ENCODE measurements at places on chromosomes 1 and 21.
A peak's percentile ranks its signal among the peaks of the same experiment; 100 is the strongest.

- no peak for DNase-seq
Measured at GRCh38 chr1:239879321-239880170, 212.1 kb upstream of the FMN2 start.

- no peak for DNase-seq
Measured at GRCh38 chr1:94686882-94687281, 133.3 kb upstream of the SLC44A3 start.

DNA sequence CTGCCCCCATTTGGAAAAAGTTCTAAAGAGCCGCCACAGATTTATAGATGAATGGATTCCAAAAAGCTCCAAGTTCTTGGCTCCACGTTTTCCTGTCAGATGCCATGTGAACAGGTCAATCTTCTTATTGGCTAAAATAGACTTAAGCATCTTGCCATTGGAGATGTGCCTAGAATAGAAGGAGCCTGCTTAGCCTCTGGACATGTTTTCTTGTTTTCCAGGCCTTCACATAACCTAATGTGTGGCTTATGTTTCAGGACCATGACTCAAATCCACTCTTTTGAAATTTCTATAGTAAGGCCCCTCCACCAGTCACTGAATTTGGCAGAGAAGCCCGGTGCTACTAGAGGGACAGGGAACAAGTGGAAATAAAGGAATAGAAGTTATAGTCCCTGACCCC lies 31.5 kb downstream of the PHC2 start:
- no peak for DNase-seq

DNA sequence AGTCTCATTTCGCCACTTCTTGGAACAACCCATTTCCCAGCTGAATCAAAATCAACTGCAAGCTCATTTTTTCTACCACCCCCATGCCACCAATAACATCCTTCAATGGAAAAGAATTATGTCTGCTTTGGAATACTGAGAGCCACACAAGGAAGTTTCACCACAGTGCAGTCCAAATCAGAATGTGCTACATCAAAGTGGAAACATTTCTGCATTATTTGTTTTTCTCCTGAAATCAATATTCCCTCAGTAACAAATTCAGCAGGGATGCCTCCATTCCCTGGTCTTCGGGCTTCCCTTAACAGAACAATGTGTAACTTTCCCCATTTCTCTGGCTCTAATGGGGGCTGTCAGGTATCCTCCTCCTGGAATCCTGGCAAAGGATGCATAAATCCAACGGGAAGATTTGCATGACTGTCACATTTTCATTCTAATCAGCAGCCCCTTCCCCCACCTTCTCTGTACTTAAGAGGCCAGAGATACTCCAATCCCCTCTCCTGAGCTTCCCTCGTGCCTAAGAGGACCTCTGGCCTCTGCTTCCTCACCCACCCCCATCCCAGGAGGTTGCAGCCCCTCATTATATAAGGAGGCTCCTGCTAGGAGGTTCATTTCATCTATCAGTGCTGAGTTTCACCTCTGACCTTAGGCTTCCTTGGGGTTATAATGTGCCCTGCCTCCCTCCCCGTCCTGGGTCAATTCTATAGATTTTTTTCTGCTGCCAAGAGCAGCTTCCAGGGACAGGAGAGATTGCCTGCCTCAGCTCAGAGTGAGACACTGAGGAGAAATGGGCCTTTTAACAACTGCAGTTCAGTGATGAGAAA lies 201.1 kb downstream of the OMA1 start:
- no peak for DNase-seq

DNA sequence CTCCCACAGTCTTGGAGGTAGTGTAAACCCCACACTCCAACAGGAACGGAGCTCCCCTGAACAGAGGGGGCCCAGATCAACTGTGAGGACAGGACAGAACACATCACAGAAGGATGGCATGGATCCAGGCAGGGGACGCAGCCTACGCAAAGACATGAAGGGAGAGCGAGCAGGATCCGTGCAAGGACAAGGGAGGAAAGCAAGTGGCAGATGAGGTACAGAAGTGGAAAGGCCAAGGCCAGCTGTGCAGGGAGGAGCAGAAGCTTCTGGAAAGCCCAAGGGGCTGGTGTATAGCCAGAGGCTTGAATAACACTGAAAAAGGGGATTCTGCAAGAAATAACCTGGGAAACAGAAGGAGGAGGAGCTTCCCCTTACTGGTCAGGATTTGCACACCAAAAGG lies 81.2 kb downstream of the SIPA1L2 start:
- no peak for DNase-seq

- no peak for DNase-seq
Measured at GRCh38 chr1:6578624-6579373, 995 bp upstream of the ZBTB48 start.

DNA sequence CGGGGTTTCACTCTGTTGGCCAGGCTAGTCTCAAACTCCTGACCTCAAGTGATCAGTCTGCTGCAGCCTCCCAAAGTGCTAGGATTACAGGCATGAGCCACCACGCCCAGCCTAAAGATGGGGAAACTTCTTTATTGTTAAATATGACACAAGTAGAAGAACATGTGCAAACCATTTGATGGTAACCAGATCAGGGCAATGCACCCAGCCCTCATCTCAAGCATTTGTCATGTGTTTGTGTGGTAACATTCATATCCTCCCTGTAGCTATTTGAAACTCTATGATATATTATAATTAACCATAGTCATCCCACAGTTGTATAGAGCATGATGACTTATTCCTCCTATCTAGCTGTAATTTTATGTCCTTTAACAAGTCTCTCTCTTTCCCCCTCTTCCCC lies 119.5 kb upstream of the TMPRSS2 start:
- DNase-seq, result no peak

- DNase-seq, result no peak
Measured at GRCh38 chr1:186618401-186619170, 61.6 kb downstream of the PTGS2 start.

DNA sequence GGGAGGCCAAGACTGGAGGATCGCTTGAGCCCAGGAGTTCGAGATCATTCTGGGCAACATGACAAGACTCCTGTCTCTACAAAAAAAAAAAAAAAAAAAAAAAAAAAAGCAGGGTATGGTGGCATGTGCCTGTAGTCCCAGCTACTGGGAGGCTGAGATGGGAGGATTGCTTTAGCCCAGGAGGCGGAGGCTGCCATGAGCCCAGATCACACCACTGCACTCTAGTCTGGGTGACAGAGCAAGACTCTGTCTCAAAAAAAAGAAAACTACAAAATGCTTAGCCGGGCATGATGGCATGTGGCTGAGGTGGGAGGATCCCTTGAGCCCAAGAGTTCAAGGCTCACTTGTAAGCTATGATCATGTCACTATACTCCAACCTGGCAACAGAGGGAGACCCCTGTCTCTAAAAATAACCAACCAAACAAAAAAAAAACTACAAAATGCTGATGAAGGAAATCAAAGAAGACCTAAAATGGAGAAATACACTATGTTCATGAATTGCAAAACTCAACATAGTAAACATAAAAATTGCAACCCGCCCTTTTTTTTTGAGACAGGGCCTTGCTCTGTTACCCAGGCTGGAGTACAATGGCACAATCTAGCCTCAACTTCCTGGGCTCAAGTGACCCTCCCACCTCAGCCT lies 20.4 kb downstream of the SHISAL2A start:
- no peak for DNase-seq

GRCh38 chr1:90671251-90671650 lies 45.9 kb downstream of the BARHL2 start:
- no peak for DNase-seq

- peak; percentile 82 for DNase-seq
Measured at GRCh38 chr1:211260141-211261107, 1.3 kb downstream of the RCOR3 start.

GRCh38 chr1:21355956-21356355 lies 65.7 kb upstream of the ECE1 start:
- DNase-seq, result no peak

GRCh38 chr1:245311887-245312536 lies 157.2 kb downstream of the KIF26B start:
- DNase-seq, result no peak

GRCh38 chr1:201999625-202000238 lies 10.7 kb upstream of the ELF3 start:
- DNase-seq, result peak; percentile 72

- peak; percentile 45 for DNase-seq
Measured at GRCh38 chr1:109917768-109918606, 7.3 kb downstream of the CSF1 start.

GRCh38 chr1:242524571-242525359 lies at the start of gene PLD5:
TSS of gene PLD5 (minus strand) at chr1:242524697.
- DNase-seq, result no peak

GRCh38 chr1:28171246-28171645 lies 5.2 kb downstream of the PTAFR start:
- no peak for DNase-seq

DNA sequence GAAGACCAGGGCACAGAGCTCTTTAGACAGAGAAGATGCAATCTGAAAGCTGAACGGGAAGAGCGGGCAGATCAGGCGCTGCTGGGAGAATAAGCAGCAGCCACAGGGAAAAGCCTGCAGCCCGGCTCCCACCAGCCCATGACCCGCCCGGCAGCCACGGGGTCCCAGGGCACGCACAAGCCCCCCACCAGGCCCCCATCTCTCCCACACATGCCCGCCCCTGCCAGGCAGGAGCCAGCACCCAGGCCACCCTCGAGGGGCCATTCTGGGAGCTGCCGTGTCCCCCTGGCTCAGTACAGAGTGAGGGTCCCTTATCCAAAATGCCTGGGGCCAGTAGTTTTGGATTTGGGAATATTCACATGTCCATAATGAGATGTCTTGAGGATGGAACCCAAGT lies 16.3 kb downstream of the SLC19A1 start:
- DNase-seq, result no peak

- no peak for DNase-seq
Measured at GRCh38 chr1:241942738-241943137, 14.8 kb upstream of the BECN2 start.

DNA sequence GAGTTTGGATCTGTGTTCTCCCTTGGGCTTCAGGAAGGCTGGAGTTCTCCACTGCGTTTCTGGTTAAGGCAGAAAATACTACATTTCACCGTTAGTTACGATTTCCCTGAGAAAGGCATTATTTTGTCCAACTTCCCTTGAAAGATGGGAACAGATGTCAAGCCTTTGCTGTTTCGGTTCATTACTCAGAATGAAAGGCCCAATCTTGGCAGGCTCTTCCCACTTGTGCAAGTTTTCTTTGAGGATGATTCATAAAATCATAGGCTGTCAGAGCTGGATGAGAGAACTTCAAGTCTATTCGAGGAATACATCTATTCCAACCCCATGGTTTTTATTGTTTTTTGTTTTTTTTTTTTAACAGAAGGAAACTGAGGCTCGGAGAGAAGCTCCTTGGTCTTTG lies 205.2 kb downstream of the GRIK3 start:
- no peak for DNase-seq

DNA sequence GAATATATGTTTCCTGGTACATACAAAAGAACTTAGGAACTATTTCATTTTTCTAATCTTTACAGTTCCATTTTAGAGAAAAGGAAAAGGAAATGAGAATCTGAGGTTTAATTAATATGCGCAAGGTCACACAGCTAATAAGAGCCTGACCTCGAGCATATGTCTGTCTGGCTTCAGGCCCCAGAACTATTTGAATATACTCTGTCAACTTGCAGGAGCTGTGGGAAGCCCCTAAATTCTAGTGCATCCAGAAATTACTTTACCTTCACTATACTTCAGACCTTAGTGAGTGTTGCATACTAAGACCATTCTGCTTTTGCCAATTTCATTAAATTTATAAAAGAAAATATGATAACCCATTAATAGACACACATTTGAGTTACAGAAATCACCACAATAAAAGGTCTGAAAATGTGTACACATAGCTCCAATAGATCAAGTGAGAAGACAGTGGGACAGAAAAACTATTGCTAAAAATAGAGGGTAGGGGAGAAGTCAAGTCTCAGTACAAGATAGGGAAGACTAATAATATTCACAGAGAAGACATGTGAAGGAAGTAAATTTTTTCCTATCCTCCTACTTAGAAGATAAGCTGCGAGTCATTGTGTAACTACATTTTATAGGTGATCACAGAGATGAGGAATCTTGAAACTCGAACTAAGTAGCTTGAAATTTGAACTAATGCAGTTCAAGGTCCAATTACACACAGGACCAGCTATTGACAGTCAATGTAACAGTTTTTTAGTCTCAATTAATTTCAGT lies 3.8 kb downstream of the RGS13 start:
- peak; percentile 3 for DNase-seq

DNA sequence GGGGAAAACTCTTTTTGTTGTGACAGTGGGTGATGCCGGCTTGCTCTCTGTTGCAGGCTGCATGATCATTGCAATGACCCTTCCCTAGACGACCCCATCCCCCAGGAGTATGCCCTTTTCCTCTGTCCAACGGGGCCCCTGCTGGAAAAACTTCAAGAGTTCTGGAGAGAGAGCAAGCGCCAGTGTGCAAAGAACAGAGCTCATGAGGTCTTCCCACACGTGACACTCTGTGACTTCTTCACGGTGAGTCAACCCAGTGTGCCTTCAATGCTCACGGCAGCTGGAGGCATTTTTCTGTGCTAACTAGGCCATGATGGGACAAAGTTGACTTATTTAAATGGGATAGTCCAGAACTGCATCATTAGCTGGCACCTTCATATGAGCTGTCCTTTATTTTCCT lies 5.7 kb downstream of the UBASH3A start:
- DNase-seq, result no peak

DNA sequence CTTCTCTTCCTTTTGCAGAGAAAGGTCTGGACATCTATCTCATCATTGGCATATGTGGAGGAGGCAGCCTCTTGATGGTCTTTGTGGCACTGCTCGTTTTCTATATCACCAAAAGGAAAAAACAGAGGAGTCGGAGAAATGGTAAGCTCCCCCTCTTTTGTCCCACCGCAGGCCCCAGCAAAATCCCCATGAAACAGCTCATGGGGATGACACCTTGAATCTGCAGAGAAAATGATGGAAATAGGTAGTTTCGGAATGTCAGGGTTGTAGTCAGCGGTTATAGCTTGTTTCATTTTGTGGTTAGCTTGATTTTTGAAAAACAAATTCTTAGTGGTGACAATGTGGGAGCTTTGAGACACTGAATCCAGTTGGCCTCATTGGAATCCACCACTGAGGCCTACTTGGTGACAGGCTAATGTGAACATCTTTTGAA lies 10.3 kb downstream of the CD2 start:
- no peak for DNase-seq

GRCh38 chr1:119556423-119556822 lies 49.4 kb downstream of the HSD3B1 start:
- DNase-seq, result no peak

DNA sequence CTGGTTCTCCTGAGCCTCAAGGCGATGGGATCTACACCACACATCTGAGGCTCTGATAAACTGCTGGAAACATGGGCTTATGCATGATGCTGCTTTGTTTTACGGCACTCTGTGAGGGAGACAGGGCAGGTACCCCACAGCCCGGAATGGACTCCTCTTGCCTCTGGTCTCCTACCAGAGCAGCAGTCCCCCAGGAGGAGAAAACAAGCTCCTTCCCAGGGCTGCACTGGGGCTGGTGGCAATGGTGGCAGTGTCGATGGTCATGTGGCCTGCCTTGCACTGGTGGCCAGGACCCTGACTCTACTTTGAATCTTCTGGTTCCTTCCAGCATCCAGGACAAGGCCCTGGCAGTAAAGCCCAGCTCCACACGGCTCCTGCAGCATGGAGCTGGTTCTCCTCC lies 79.4 kb downstream of the TOMM20 start:
- DNase-seq, result no peak

- DNase-seq, result no peak
Measured at GRCh38 chr21:46475296-46475695, 16.6 kb downstream of the DIP2A start.

GRCh38 chr1:2145946-2146835 lies 48.4 kb downstream of the FAAP20 start:
- DNase-seq, result no peak

Measured in hepatic stellate cell (primary cell).